COR-L47 (cell line): ENCODE measurements at places on chromosomes 16 and 17.

- no peak for DNase-seq
Measured at GRCh38 chr16:68444056-68444657, 4.2 kb downstream of the SMPD3 start.

- DNase-seq, result no peak
Measured at GRCh38 chr16:84611041-84611440, 6.8 kb downstream of the COTL1 start.

- DNase-seq, result no peak
Measured at GRCh38 chr16:47562366-47562765, 101.2 kb downstream of the PHKB start.

GRCh38 chr16:12480916-12481315 lies 322.8 kb downstream of the CPPED1 start:
- DNase-seq, result no peak

- DNase-seq, result no peak
Measured at GRCh38 chr16:72291121-72291520, 119.2 kb upstream of the PMFBP1 start.

DNA sequence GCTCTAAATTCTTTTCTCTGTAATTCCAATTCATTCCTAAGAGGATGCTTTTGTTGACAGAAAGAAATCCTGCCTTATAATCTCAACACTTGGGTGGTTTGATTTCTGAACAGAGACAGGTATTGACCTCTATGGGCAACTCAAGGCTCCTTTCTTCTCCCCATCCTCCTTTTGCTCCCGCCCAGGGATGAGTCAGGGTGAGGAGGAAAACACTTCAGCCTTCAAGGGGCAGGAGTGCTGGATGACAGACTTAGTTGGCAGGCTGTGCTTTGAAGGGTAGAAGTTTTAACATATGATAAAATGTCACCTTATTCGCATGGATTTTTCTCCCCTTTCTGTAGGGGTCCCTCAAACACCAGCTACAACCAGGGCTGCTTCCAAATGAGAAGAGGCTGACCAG lies 16.7 kb upstream of the TOM1L1 start:
- DNase-seq, result no peak

- no peak for DNase-seq
Measured at GRCh38 chr17:15262291-15263205, 2.6 kb downstream of the PMP22 start.

DNA sequence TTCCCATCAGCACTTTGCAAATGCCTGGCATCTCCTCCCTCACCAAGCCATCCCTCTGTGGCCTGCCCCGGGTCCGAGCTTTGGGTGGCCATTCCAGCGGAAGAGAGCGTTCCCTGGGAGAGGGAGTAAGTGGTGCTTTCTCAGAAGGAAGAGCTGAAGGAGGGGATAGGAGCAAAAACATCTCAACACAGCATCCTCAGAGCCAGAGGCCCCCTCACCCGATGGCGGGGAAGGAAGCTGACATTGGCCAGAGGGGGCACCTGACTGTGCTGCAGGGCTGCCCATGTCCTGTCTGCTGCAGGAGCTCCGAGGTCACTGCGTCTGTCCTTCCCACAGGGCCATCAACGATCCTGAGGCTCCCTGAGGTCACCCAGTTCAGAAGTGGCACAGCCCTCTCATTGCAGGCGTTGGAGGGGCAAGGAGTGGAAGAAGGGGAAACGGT lies 427 bp upstream of the TLCD3B start:
- DNase-seq, result no peak

DNA sequence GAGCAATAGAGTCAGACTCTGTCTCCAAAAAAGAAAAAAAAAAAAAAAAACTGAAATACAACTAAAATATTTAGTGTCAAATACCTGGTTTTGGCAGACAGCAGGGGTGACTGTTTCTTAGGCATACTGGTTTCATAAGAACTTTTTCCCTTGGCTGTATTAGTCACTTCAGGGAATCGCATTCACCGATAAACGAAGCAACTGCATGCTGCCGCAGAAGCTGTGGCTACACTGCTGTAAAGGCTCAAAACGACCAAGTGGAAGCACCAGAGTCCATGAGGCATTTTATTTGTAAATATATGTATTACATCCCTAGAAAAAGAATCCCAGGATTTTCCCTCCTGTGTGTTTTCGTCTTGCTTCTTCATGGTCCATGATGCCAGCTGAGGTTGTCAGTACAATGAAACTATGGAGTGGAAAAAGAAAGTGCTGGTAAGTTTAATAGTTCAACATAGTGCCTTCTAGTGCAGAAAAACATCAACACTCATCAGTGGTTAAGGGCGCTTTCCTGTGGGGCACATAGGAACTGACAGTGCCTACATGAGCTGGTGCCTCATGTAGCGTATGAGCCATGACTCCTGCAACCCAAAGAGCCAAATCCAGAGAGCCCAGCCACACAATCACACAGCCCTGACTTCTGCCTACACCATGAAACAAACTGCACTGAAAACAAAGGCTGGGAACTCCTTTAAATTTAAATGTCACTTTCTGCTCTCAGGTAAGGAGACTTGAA lies 7.3 kb downstream of the RPS15A start:
- no peak for DNase-seq

- DNase-seq, result no peak
Measured at GRCh38 chr16:1378087-1378803, 26.5 kb downstream of the GNPTG start.
